LHCN-M2 (cell line): ENCODE measurements at places on chromosomes 16 and 17.

DNA sequence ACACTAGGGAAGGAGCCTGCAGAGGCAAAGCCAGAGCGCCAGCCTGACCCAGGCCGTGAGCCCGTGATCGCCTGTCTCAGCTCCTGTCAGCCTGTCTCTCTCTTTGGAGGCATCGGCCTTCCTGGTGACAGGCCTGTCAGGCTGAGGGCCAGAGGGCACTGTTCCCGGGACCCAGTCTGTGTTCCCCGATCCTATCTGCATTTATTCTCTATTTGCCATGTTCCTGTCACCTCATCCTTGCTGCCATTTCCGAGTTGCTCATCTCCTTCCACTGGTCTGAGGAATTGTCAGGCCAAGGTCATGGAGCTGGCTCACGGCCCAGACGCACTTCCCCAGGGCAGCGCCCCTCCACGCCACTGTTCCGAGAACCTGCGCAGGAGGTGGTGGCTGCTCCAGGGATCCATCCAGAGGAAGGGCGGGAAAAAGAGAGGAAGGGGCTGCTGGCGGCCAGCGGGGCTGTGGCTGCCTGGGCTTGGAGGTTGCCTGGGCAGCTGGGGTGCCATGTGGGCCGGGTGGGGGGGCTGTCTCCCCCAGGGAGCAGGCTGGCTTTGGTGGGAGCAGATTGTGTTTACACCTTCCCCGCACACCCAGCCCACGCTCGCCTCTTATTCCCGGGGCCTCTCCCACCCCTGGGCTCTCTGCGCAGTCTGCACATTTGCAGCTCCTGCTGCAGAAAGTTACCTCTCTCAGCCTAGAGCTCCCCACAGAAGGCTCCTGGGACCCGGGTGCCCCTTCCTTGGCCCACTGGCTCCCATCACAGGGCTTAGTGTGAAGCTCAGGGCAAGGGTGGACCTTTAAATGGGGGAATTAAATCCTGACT is 4.9 kb downstream of the PRCD start:
- DNase-seq, result no peak

- no peak for DNase-seq
Observed at GRCh38 chr17:45924332-45924820, 30.0 kb downstream of the MAPT start.

DNA sequence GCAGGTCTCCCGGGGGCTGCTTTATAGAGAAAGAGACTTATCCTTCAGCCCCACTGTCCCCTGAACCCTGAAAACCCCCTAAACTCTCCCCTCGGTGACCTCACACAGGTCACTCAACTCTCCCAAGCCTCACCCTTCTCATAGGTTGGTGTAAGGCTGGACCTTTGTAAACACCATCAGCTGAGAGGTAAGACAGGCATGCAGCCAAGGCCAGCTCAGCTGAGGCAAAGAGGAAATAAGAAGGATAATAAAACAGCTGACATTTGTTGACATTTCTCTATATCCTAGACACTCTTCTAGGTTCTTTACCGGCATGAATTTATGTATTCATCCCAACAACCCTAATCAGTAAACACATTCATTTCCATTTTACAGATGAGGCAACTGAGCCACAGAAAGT is 134.3 kb downstream of the CCT6B start:
- DNase-seq, result no peak

DNA sequence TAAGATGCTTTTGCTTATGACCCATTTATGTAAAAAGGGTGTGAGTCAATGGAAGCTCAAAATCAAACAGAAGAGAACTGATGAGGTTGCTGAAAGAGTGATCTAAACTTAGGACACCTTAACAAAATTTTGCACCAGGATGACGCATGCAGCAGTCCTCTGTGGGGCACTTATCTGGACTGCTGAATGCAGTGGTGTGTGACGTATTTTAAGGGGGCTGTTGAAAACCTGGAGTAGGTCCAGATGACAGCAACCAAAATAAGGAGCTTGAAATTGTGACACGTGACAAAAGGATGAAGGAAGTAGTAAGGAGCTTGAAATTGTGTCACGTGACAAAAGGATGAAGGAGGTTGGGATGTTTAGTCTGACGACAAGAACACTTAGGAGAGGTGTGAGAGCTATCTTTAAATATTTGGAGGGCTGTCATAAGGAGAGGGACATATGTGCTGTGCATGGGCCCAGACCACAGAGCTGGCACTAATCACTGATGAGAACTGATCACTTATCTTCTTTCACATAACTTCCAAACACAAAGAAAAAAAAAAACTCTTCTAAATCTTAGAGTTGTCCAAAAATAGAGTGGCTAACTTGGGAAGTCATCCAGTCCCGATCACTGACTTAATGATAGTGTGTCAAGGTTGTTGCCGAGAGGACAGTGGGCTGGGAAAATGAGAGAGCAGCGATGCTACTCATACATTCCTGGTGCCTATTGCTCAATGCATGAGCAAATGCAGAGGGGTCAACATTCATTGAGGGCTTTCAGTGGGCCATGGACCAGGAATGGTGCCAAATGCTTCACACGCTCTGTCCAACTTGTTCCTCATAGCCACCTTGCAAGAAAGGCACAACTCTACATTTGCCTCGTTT is 264.2 kb upstream of the ZFHX3 start:
- no peak for DNase-seq

- no peak for DNase-seq
Observed at GRCh38 chr16:76175718-76176117, 101.5 kb upstream of the CNTNAP4 start.

GRCh38 chr17:28180449-28180848 is 138.0 kb downstream of the NLK start:
- peak; percentile 4 for DNase-seq

DNA sequence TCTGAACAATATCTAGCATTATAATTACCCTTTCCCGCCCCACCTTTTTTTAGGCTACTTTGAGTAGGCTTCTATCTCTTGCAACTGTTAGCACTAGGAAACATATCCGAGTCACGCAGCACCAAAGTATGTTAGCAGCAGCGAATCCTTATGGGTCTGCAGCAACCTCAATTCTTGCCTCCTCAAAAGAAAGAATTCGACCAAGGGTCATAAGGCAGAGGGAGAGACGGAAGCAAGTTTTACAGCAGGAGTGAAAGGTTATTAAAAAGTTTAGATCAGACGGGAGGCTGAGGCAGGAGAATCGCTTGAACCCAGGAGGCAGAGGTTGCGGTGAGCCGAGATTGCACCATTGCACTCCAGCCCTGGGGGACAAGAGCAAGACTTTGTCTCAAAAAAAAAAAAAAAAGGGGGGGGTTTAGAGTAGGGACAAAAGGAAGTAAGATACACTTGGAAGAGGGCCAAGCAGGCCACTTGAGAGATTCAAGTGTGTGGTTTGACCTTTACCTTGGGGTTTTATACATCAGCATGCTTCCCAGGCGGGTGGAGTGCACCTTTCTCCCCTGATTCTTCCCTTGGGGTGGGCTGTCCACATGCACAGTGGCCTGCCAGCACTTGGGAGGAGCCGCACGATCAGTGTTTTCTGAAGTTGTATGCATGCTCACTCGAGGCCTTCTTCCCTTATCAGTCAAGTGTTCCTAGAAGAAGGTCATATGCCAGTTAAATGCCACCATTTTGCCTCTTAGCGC is 67.7 kb downstream of the HLF start:
- no peak for DNase-seq

- no peak for DNase-seq
Observed at GRCh38 chr17:68446626-68447041, 10.7 kb downstream of the WIPI1 start.

DNA sequence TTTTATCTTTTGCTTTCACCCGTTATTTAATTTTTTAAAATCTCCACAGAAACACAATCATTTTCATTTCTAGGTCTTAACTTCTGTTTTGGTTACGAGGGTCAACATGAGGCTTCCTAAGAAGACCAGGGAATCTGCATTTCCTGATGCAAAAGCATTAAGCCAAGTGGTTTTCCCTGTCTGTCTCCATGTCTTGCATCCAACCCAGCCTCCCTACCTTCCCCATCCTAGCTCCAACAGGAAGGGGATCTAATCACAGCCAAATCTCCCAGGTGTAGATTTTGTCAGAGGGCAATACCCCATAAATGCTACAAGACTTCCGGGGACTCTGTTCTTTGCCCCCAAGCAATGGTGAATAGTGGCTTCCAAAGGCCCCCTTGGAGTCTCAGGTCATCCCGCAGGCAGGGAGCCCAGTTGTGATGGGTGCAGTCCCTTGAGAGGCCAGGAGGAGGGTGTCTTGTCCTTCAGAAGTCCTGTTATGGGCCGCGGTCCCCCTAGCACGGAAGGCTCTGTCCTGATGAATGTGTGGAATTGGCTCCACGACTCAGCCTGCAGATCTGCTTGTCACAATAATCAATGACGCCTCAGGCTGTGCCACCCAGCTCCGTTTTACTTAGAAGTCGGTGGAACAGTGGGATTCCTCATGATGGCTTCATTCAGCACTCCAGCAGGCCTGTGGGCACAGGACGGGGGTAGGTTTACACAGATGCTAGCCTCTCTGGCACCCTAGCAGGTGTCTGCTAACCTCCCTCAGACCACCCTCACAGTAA is 141.1 kb downstream of the RGS9 start:
- peak; percentile 36 for DNase-seq

- DNase-seq, result no peak
Observed at GRCh38 chr17:68807998-68808772, 147.0 kb downstream of the ABCA8 start.

DNA sequence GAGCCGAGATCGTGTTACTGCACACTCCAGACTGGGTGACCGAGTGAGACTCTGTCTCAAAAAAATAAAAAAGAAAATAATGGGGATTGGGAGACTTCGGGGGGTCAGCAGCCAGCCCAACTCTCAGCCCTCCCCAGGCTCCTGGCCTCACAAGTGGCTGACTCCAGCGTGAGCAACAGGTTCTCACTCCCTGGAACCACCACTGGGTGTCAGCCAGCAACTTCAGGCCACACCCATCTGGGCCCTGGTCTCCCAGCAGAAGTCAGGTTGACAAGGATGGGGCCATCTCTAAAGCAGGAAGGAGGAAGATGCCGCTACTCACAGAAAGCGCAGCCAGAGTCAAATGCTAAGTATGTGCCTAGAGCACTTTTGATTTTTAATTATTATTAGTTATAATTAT is 139.4 kb downstream of the C16orf78 start:
- no peak for DNase-seq

GRCh38 chr16:47063011-47063724 is 80.6 kb downstream of the NETO2 start:
- no peak for DNase-seq
